ENCODE measurements at places on chromosomes 3 and 15.
A peak's percentile ranks its signal among the peaks of the same experiment; 100 is the strongest.

GRCh38 chr15:29631076-29632070 lies 190.9 kb downstream of the TJP1 start:
- no peak for DNase-seq

DNA sequence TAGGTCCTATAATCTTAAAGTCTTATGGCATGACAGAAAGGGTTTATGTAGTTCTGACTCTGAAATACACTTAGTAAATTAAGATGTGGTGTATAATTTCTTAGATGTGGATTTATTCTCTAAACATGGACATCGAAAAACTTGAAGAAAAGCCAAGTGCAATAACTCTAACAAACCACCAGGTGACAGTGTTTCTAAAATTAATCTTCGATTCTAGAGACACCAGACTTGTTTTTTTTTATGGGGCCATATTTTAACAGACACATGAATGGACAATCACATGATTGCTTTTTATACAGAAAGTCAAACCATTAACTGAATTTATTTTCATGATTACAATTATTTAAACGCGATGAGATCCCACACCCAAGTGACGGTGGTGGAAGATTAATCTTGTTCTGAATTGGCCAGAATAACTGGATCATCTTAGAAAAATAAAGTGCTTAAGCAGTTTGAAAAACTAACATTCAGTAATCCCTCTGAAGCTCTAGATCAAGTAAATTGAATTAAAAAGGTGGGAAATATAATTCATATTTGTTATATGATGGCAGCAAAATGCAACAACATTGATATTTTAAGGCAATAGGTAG lies 305.1 kb downstream of the LSAMP start:
- DNase-seq: no peak

GRCh38 chr3:183490653-183491052 lies 62.2 kb upstream of the MCF2L2 start:
- DNase-seq: no peak

GRCh38 chr3:11717768-11718636 lies 74.3 kb upstream of the VGLL4 start:
- DNase-seq: no peak

- peak; percentile 4 for DNase-seq
Measured at GRCh38 chr3:122628567-122628966, 51.1 kb downstream of the PARP15 start.
